ENCODE measurements at places on chromosomes 6 and 20. TPM values are rescaled to one million over a fixed set of nuclear protein-coding genes. Genes with fewer than 3 reads are reported as not detected.
A peak's percentile ranks its signal among the peaks of the same experiment; 100 is the strongest.

DNA sequence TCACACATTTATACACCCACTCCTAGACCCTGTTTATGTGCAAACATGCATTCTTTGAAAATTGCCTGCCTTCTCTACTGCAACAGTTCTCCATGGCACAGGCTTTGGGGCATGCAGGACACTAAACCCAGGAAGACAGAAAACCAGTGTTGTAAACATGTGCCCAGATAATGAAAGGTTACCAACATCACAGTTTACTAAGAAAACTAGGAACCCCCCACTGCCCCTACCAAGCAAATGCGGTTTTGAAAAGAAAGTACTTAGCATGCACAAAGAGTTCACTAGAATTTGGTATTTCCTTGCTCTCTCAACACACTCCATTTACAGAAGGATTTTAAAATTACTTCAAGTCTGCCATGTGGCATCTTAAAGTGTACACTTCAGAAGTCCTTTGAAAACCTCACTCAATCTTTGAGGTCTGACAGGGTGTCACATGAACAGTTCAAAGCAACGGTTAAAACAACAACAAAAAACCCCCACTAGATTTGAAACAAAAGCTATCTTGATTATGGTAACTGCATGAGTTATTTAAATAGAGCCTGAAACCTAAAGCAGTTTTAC lies 245.0 kb downstream of the GMPR start:
- peaks cover 2% of the 10 kb centered on the region for H3K36me3 ChIP-seq
- H3K4me1 ChIP-seq = peaks cover 27% of the 10 kb centered on the region
- H3K4me3 ChIP-seq = no peak overlapping the region

DNA sequence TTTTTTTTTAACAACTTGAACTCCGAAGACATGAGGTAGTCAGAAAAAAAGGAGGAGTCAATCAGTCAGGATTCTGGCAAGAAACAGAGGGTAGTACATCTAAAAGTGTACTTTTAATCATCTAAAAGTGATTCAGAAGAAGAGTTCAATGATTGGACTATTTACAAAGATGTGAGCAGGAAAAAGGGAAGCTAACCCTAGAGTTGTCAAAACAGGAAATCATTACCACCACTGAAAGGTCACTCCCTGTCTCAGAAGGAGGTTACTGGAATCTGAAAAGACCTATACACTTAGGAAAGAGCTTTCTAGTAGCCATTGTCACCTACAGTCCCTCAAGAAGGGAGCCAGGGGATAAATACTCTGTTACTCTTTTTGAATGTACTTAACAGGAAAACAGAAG lies 16.7 kb upstream of the LMBRD1 start:
- no peaks in the 10 kb centered on the region for H3K36me3 ChIP-seq
- no peaks in the 10 kb centered on the region for H3K27me3 ChIP-seq
- peak; percentile 38 for DNase-seq
- no peak overlapping the region for H3K4me3 ChIP-seq

The TNFRSF21 gene
- total RNA-seq = 0.58 TPM

The SYTL3 gene
- 143 TPM for total RNA-seq

The XRN2 gene
- 61.8 TPM for total RNA-seq

- no peak overlapping the region for H3K4me3 ChIP-seq
- H3K27ac ChIP-seq = no peak overlapping the region
- no peaks in the 10 kb centered on the region for H3K36me3 ChIP-seq
- no peaks in the 10 kb centered on the region for H3K27me3 ChIP-seq
These were observed 12.4 kb downstream of the MAFB start for GRCh38 chr20:40676491-40677269.

The SLC35F1 gene
- not detected for total RNA-seq

The GPX5 gene
- not detected for total RNA-seq

- H3K27me3 ChIP-seq = no peaks in the 10 kb centered on the region
- no peak overlapping the region for H3K27ac ChIP-seq
- H3K4me1 ChIP-seq = peaks cover 10% of the 10 kb centered on the region
- no peaks in the 10 kb centered on the region for H3K36me3 ChIP-seq
- no peak overlapping the region for H3K4me3 ChIP-seq
- no peak for DNase-seq
These were observed 56.4 kb downstream of the RALY start for GRCh38 chr20:34049897-34050695.

The EYA2 gene
- not detected for total RNA-seq

The RCAN2 gene
- total RNA-seq = not detected

DNA sequence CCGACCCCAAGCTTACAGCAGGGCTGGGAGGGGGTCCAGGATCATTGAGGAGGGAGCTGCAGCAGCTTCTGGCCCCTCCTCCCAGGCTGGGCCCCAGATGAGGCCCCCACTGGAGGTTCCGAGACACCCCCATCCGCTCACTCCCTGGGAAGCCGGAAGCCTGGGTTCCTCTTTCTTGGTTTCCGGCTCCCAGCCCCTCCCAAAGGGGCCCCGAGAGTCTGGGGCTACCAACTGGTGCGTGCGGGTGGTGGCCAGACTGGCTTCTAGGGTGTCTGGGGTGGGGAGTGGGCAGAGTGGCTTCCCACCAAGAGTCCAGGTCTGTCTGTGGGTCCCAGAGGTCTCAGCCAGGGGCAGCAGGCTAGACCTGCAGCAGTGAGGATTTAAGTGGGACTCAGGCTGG lies 2.2 kb downstream of the RGS19 start:
- H3K27me3 ChIP-seq = no peaks in the 10 kb centered on the region
- H3K27ac ChIP-seq = peak overlapping the region; percentile 69
- H3K4me1 ChIP-seq = peaks cover 51% of the 10 kb centered on the region
- H3K36me3 ChIP-seq = peaks cover 37% of the 10 kb centered on the region
- H3K4me3 ChIP-seq = peak overlapping the region; percentile 75
- no peak for DNase-seq

GRCh38 chr20:58659841-58660240 lies 8.8 kb downstream of the STX16 start:
- peaks cover 14% of the 10 kb centered on the region for H3K36me3 ChIP-seq
- H3K4me3 ChIP-seq = no peak overlapping the region
- no peaks in the 10 kb centered on the region for H3K27me3 ChIP-seq
- H3K27ac ChIP-seq = no peak overlapping the region

The C20orf202 gene
- total RNA-seq = 0.75 TPM

DNA sequence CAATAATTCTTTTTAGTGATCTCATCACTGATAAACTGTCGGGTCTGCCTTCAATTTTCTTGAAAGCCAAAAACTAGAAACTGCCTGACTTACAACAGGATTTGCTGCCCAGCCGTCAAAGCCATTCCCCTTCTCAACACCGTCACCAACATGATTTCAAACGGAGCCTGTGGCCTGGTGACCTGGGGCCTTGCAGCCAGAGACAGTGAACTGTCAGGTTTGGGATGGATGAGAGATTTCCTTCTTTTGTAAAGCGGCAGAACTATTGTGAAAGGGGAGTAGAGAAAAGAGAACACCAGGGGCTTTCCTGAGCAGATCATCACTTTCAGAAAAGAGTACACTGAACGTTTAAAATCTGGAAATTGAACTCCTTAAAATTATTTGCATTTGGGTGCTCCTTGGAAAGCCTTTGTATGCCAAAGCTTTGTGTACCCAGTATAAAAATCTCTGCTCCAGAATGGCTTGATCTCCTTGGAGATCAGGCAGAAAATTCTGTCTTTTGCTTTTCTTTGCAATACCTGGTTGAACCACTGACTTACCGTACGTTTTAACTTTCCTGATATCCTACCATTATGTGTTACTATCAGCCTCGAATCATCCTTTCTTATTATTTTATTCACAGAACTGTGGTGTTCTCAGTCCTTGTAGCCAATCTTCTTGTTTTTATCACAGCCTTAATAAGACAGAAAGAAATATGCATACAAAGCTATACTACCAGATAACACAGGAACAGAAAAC lies 125.2 kb downstream of the PACRG start:
- no peaks in the 10 kb centered on the region for H3K36me3 ChIP-seq
- H3K4me3 ChIP-seq = no peak overlapping the region
- no peak for DNase-seq
- no peaks in the 10 kb centered on the region for H3K27me3 ChIP-seq

GRCh38 chr6:124682751-124683150 lies 279.5 kb upstream of the RNF217 start:
- no peaks in the 10 kb centered on the region for H3K27me3 ChIP-seq
- no peak for DNase-seq
- no peaks in the 10 kb centered on the region for H3K36me3 ChIP-seq
- no peak overlapping the region for H3K27ac ChIP-seq

DNA sequence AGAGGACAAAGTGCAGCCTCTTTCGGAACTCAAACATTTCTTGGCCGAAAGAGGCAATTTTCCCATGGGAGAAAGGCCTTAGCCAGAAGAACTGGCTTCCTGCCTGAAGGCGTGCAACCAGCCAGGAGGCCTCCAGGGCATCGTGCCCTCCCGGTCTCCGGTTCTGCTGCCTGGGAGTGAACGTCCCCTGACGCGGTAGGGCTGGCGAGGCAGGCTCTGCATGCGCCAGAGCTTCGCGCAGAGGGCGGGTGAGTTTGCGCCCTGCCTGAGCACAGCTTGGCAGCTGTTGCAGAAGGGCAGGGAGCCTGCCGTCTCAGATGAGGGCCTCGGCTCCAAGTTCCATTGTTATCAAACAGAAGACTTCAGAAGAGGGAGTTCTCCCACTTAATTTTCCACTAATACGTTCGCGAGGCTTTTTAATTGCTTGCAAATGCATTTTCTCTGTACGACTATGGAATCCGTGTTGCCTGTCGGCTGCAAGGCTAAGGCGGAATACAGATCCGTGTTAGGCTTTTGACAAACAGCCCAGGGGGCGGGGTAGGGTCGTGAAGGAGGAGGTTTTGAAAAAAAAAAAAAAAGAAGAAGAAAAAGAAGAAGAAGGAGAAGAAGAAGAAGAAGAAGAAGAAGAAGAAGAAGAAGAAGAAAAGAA lies 5.5 kb upstream of the TFAP2D start:
- no peaks in the 10 kb centered on the region for H3K36me3 ChIP-seq
- peaks cover 5% of the 10 kb centered on the region for H3K27me3 ChIP-seq
- no peak overlapping the region for H3K4me3 ChIP-seq
- no peak for DNase-seq

- no peaks in the 10 kb centered on the region for H3K36me3 ChIP-seq
- peaks cover 29% of the 10 kb centered on the region for H3K4me1 ChIP-seq
- H3K27ac ChIP-seq = no peak overlapping the region
- no peak overlapping the region for H3K4me3 ChIP-seq
These were observed 148.1 kb downstream of the ZDHHC14 start for GRCh38 chr6:157528931-157529653.

- H3K4me1 ChIP-seq = no peaks in the 10 kb centered on the region
- no peak overlapping the region for H3K4me3 ChIP-seq
- DNase-seq = no peak
- peaks cover 3% of the 10 kb centered on the region for H3K27me3 ChIP-seq
- no peaks in the 10 kb centered on the region for H3K36me3 ChIP-seq
These were observed 24.7 kb upstream of the BLCAP start for GRCh38 chr20:37552415-37552814.

- no peaks in the 10 kb centered on the region for H3K4me1 ChIP-seq
- no peaks in the 10 kb centered on the region for H3K36me3 ChIP-seq
- DNase-seq = no peak
- no peaks in the 10 kb centered on the region for H3K27me3 ChIP-seq
- no peak overlapping the region for H3K27ac ChIP-seq
These were observed 194.8 kb downstream of the COL9A1 start for GRCh38 chr6:70107852-70108629.

DNA sequence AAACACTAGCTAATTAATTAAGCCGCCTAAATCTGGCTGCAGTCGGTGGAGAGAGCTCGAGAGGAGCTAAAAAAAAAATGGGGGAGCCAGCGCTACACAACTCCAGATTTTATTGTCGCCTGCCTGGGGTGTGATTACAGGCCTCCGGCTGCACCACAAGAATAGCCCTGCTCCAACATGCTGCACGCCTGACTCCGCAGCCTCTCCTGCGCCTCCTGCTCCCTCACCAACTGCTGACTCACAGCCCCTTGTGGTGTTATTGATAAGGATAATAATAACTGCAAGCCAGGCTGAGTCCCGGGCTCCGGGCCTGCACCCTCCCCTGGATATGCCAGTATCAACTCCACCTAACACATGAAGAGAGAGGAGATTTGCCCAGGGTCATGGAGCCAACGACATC lies 16.8 kb downstream of the SIRPA start:
- no peak overlapping the region for H3K4me3 ChIP-seq
- H3K36me3 ChIP-seq = no peaks in the 10 kb centered on the region
- no peaks in the 10 kb centered on the region for H3K27me3 ChIP-seq
- DNase-seq = no peak
- no peak overlapping the region for H3K27ac ChIP-seq
- H3K4me1 ChIP-seq = no peaks in the 10 kb centered on the region

The PGBD1 gene
- 1.1 TPM for total RNA-seq

The TCP11 gene
- total RNA-seq = not detected

The KCNB1 gene
- total RNA-seq = not detected

DNA sequence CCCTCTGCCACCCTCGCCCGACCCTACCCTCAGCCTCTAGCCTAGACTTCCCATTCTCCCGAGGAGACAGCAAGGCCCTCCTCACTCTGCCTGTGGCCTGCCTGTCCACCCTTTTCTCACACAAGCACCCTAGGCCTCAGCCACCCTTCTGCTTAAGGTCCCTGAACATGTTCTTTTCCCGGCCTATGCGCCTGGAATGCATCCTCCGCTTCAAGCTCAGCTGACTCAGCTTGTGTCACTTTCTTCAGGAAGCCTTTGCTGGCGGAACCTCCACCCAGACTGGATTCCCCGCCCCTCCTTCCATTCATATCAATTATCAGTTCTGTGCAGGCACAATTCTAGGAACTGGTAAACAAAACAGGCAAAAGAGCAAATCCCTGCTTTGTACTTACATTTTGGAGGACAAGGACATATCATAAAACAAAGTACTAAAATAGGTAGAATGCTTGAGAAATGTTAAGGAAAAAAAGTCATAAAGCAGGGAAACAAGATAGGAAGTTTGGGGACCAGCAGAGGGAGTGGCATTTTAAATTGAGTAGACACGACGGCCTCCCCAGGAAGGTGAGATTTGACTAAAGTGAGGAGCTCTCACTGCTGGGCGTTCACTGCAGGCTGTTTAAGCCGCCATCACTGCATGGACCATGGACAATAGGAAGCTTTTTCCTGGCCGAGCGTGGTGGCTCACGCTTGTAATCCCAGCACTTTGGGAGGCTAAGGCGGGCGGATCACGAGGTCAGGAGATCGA lies 17.9 kb upstream of the SNHG17 start:
- H3K36me3 ChIP-seq = no peaks in the 10 kb centered on the region
- no peaks in the 10 kb centered on the region for H3K27me3 ChIP-seq
- H3K4me3 ChIP-seq = no peak overlapping the region
- no peak overlapping the region for H3K27ac ChIP-seq

DNA sequence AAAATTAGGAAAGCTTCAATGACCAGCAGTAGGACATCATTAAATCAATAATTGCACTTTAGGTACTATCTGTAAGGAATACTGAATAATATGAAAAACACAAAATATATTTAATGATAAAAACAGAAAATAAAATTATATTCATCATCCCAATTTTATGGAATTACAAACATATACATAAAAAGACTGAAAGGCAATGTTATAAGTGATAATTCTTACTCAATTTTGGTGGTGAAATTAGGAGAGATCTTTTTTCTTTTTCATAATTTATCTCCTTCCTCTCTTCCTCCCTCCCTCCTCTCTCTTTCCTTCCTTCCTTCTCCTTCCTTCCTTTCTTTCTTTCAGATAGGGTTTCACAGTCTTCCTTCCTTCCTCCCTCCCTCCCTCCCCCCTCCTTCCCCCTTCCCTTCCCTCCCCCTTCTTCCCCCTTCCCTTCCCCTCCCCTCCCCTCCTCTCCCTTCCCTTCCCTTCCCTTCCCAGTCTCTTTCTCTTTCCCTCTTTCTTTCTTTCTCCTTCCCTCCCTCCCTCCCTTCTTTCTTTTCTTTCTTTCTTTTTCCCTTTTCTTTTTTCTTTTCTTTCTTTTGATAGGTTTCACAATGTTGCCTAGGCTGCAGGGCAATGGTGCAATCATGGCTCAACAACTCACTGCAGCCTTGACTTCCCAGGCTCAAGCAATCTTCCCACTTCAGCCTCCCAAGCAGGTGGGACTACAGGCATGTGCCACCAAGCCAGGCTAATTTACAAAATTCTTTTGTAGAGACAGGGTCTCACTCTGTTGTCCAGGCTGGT lies 36.8 kb downstream of the RSPH3 start:
- DNase-seq = no peak
- H3K4me1 ChIP-seq = no peaks in the 10 kb centered on the region
- H3K36me3 ChIP-seq = no peaks in the 10 kb centered on the region
- H3K27me3 ChIP-seq = no peaks in the 10 kb centered on the region

The VIP gene
- total RNA-seq = not detected

The IL17A gene
- not detected for total RNA-seq
